ENCODE measurements at places on chromosomes 13 and 19. TPM values are rescaled to one million over a fixed set of nuclear protein-coding genes. Genes with fewer than 3 reads are reported as not detected.

- DNase-seq: no peak
Measured at GRCh38 chr19:18282788-18283141, 1.3 kb upstream of the JUND start.

DNA sequence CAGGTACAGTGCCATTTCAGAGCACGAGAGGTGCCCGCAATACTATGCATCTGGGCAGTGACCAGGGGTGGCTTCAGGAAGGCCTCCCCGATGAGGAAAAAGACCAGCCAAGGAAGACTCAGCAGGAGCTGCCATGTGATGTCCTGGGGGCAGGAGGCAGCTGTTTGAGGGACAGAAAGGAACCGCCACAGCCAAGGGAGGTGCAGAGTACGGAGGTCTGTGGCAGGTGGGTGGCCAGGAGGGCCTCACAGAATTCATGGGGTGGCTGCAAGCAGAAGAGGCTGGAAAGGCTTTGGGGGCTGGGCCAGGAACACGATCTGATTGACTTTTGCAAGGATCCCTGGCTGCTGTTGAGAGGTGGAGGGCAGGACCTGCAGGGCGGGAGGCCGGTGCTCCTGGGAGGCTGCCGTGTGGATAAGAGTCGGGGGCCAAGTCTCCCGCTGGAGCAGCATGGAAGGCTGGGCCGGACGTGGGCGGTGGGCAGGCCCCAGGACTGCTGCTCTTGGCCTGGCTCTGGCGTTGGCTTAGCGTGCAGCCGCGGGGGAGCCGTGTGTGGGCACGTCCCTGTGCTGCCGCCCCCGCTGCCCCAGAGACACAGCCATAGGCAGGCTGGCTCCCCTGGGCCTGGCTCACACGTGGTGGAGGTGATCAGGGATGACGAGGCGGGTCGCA lies 29.1 kb downstream of the CEBPA start:
- no peak for DNase-seq

DNA sequence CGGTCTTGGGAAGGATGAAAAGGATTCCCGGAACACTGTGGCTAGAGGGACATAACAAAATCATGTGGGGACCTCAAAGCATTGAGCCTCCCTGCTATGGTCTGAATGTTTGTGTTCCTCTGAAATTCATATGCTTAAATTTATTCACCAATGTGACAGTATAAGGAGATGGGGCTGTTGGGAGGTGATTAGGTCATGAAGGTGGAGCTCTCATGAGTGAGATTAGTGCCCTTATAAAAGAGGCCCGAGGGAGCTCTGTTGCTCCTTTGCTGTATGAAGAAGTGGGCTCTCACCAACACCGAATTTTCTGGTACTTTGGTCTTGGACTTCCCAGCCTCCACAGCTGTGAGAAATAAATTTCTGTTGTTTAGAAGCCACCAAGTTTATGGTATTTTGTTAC lies 26.1 kb upstream of the DGKH start:
- no peak for DNase-seq

GRCh38 chr19:42098781-42099180 lies 22.8 kb downstream of the ZNF574 start:
- DNase-seq: no peak

DNA sequence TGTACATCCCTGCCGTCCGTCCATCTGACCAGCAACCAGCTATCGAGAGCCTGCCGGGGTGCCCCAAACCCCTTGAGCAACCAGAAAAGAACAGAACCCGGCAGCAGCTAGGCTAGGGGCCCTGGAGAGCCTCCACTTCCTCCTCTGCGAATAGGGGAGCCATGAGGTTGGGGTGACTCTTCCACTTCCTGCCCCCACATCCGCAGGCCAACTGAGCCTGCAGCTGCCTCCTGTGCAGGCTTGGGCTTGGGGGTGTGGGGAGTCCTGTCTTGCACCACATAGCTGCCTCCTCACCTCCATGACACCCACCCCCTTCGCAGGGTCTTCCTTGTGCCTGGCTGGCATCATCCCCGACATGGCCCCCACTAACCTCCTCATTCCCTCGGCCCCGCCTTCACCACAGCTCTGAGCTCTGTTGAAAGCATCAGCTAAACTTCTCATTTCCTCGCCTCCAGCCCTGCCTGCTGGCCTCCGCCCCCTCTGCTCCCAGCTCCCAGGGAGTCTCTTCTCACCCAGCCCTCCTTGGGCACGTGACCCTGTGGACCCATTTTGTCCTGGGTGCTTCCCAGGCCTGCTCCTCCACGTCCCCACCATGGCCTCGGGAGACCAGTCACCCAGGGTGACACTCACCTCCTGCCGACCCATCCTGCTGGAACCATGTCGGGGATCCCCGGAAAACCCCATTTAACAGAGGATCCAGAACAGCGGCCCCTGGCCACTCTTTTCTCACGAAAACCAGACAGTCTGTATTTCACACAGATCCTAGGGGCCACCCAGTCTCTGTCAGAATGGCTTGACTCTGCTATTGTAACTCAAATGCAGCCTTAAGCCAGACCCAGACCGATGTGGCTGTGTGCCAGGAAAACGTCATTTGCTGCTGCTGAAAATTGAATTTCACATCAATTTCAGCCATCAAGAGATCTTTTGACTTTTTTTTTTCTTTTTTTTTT lies 50.4 kb downstream of the MYO9B start:
- DNase-seq: peak; percentile 57

- no peak for DNase-seq
Measured at GRCh38 chr13:47287291-47287751, 390.5 kb upstream of the HTR2A start.

The MEGF8 gene
- total RNA-seq: 6.9 TPM

DNA sequence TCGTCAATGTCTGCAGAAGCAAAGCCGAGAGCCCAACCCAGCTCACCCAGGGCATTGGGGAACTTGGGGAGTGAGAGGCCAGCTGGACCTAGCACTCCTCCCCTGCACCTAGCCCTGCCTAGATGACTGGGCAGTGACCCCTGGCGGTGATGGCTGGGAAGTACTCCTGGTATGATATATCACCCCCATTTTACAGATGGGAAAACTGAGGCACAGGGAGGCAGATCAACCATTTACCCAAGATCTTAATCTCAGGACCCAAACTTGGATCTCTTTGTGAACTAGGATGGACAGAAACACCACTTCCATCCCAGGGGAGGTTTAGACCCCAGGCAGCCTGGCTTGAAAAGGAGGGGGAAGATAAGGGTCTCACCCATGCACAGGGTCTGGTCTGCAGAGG lies 43.5 kb downstream of the CCL25 start:
- no peak for DNase-seq

The ZNF432 gene
- total RNA-seq: 9.4 TPM

The LSR gene
- 17.1 TPM for total RNA-seq

DNA sequence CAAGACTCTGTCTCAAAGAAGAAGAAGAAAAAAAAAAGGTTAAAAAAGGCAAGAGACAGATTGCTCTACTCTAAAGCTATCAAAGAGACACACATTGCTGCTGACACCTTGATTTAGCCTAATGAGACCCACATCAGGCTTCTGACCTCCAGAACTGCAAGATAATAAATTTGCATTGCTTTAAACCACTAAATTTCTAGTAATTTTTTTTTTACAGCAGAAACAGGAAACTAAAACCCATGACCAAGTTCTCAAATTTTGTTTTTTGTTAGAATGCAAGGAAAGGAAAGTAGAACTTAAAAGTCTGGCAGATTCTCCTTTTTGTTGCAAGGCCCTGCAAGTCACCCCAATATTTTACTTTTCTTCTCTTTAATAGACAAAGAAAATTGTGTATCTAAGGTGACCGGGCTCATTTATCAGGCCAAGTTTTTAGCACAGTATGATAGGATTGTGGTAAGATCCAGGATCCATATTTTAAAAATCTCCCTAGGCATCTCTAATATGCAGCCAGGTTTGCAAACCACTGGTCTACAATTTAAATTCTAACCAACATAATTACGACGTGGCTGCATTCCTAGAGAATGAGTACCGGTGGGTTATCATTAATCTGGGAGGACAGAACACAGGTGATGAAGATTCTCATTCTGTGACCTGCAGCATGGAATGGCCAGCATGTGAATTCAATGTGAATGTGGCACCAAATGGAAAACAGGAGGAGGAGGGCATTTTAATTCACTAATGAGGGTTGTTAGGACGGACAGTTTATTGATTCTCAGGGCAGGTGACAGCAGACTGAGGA lies 56.7 kb upstream of the MED4 start:
- DNase-seq: no peak

The SPACA4 gene
- not detected for total RNA-seq

The SHANK1 gene
- total RNA-seq: not detected

DNA sequence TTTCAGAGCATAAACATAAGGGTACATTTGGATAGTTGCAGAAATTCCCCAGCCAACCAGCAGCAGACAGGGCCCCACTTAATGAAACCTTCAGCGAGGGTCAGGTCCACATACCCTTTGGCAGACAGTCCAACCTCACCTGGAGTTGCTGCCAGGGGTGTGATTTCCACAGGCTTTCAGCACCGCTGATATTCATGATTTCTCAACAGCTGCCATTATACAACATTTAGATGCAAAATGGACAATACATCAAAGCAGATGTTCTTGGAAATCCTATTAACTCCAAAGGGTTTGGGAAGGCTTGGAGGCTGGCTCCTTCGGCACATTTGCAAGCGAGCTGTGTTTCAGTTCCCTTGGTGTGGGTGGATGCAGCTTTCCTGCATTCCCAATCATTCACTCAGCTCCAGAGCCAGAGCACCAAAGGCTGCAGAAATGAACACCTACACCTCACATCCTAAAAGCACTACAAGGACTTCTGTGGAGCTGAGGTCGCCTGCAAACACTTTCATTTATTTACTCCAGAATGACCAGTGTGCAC lies 147.2 kb upstream of the VSTM2B start:
- DNase-seq: no peak

- peak; percentile 57 for DNase-seq
Measured at GRCh38 chr19:17205237-17206140, 9.7 kb upstream of the USE1 start.

- no peak for DNase-seq
Measured at GRCh38 chr13:61777899-61778298, 362.2 kb upstream of the PCDH20 start.

The FFAR2 gene
- total RNA-seq: not detected

DNA sequence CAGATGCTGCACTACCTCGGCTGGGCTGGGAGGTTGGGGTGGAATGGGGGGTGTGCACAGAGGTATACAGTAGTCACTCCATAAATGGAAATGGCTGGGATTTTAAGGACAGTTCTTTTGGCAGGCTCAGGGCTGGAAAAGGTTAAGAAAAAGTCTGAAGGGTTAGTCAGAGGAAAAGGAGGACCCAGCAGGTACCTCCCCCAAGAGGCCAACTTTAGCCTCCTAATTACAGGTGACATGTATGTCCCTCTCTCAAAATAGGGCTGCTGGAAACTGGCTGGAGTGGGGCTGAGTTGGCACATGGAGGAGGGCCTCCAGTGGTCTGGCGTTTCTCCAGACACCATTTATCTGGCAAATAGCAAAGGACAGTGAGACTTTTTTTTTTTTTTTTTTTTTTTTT lies 994 bp downstream of the CCDC194 start:
- DNase-seq: no peak

DNA sequence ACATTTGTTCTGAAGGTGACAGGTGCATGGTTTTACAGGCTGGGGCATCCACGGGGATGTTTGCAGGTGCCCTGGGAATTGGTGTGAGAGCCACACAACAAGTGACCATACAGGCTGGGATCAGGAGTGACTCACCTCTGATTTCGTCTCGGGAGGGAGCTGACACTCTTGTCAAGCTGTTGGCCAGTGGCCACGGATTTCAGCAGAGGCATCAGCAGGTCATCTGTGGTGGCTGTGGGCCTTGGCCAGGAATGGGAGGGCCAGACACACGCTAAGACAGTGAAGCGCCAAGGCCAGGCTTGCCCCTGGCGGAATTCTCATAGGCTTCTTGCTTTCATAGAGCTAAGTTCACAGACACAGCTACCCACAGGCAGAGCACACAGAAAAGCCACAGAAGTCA lies 108.6 kb downstream of the HSPH1 start:
- DNase-seq: no peak

The HPN gene
- total RNA-seq: 0.26 TPM

- no peak for DNase-seq
Measured at GRCh38 chr19:53958168-53958571, 4.6 kb upstream of the CACNG8 start.

GRCh38 chr19:51644636-51645271 lies 1.9 kb downstream of the SIGLEC14 start:
- no peak for DNase-seq

The ATXN8OS gene
- total RNA-seq: not detected

DNA sequence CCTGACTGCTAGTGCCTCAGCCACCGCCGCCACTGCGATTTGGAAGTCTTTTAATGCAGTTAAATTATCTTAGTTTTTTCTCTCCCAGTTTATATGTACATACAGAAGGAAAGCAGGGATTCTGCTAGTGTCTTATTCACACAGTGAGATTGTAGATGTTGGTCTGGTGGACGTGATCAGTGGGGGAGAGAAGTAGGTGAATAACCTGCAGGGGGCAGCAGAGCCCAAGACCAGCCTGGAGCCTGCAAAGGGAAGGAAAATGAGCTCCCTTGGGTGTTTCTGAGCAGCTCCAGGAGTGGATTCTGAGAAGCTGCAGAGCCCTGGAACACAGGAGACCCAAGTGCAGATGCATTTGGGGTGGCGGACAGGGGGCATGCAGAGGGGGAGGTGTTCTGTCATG lies 26.3 kb downstream of the ZNF844 start:
- DNase-seq: peak; percentile 45

The ZNF681 gene
- 4.3 TPM for total RNA-seq

The CYP4F11 gene
- total RNA-seq: 0.14 TPM

The ALOX5AP gene
- total RNA-seq: 5.7 TPM

DNA sequence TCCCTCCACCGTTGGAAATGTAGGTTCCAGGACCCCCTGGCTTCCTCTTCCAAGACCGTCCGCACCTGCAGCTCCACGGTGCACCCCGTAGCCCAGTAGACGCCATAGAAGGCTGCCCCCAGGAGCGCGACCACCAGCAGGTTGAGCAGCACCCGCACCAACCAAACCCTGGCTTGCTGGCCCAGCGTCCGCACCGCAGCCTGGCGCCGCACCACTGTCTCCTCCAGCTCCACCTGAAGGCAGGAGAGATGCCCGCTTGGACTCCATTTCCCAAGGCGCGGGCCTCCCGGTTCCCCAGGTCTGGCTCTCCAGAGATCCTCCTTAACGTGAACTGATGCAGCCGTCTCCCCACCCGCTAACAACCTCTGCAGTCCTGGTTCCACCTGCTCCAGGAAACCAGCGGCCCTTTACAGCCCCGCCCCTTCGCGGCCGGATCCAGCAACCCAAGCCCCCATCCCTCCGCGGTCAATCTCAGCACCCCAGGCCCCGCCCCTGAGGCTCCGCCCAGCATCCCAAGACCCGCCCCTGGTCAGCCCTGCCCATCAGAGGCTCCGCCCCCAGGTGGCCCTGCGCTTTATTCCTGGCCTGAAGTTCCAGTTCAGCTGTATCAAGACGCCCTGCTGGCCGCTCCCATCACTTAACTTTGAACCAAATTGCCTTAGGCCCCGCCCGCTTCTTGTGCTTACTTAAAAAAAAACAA lies 5.0 kb upstream of the LENG1 start:
- no peak for DNase-seq

DNA sequence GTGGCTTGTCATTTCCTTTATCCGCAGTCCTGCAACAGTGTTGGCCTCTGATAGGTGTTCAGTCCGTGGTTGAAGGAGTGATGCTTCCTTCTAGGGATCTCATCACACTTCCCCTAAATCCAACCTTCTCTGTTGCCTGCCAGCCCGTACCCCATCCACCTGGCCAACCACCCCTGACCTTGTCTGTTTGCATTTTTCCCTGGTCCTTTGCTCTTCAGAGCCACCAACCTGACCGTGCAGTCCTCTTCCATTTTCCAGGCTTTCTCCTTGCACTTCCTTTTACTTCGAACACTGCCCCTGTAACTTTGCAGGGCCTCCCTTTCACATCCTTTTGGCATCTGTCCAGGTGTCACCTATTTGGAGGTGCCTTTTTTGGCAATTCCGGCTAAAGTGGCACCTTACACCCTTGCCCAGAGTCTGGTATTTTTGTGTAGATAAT lies 696 bp downstream of the ZNF460 start:
- no peak for DNase-seq

The LRRC4B gene
- not detected for total RNA-seq

All from activated T-cell treated with anti-CD3 and anti-CD28 coated beads, Interleukin-2, amount 50 U/mL, for 4 hours (primary cell).